ENCODE measurements at places on chromosomes 7 and 10.

- DNase-seq: no peak
These were observed 263.6 kb upstream of the LRGUK start for GRCh38 chr7:133863362-133864061.

GRCh38 chr10:86597306-86597705, 57.0 kb upstream of the OPN4 start:
- DNase-seq: no peak

GRCh38 chr7:3246127-3246526, 54.9 kb upstream of the SDK1 start:
- DNase-seq: no peak

DNA sequence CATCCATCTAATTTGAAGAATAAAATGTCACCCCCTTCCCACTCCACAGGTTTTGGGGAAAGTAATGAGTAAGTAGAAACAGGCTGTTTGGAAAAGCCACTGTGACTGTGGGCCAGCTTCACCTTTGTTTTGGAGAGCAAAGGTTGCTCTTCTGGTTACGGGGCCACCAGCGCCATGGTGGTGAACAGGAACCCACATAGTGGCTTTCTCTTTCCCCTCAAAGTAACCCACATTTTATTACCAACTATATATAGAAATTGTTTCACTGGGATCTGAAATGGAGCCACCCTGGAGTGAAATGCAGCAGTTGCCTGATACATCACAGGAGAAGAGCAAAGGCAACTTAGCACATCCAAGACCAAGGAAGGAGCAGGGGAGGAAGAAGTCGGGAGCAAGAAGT, 112.3 kb upstream of the EFCAB10 start:
- no peak for DNase-seq
